ENCODE measurements at places on chromosomes 2 and 18.

GRCh38 chr2:40405465-40405864 is 46.4 kb downstream of the SLC8A1 start:
- no peak for DNase-seq

- DNase-seq, result no peak
These were observed 13.4 kb upstream of the HPCAL1 start for GRCh38 chr2:10289352-10289751.

DNA sequence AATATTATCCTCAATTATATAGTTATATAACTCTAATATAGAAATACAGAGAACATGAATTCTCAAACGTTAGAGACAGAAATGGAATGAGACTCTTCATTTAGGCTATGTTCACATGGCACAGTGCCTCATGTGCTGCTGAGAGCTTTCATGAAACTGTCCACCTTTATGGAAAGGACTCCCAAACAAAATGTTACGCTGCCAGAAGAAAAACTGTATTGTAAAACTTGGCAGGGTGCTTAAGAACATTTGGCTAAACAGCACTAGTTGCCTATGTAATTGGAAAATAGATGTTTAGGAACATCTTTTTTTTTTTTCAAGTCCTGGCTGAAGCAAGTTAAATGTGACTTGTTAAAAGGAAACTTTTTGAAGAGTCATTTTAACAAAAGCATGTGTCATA is 396.0 kb downstream of the ERBB4 start:
- no peak for DNase-seq

DNA sequence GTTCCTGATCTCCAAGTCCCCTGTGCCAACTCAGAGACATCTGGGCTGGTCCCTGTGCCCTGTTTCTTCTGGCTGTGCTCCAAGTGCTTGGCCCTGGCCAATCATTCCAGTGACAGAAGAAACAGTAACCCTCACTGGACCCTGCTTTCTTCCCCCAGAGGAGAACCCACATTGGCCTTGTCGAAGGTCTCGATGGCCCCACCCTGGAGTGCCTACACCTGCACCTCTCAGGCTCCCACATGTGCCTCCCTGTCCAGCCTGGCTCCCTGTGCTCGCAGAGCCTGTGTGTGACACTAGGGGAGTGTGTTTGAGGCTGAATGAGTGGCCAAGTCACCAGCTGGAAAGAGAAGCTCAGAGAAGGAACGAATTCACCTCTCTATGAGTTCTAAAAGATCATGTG is 5.9 kb upstream of the MAL start:
- no peak for DNase-seq

DNA sequence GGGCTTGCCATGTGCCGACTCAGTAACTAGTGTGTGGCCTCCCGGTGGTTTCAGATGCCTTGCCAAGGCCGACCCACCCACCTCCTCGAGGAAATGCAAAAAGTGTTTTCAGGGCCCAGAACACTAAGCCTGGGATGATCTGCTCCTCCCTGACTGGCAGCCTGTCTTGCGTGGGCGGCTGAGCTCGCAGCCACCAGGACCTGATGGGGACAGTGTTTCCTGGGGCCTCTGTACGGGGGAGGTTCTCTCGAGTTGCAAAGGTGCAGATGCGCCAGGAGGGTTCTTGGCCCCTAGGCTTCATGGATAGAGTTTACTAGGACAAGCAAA is 85.2 kb downstream of the GLI2 start:
- no peak for DNase-seq

- DNase-seq, result no peak
These were observed 13.7 kb downstream of the COL5A2 start for GRCh38 chr2:189165656-189166380.

- no peak for DNase-seq
These were observed 50.7 kb downstream of the SLC14A2 start for GRCh38 chr18:45666006-45666405.

DNA sequence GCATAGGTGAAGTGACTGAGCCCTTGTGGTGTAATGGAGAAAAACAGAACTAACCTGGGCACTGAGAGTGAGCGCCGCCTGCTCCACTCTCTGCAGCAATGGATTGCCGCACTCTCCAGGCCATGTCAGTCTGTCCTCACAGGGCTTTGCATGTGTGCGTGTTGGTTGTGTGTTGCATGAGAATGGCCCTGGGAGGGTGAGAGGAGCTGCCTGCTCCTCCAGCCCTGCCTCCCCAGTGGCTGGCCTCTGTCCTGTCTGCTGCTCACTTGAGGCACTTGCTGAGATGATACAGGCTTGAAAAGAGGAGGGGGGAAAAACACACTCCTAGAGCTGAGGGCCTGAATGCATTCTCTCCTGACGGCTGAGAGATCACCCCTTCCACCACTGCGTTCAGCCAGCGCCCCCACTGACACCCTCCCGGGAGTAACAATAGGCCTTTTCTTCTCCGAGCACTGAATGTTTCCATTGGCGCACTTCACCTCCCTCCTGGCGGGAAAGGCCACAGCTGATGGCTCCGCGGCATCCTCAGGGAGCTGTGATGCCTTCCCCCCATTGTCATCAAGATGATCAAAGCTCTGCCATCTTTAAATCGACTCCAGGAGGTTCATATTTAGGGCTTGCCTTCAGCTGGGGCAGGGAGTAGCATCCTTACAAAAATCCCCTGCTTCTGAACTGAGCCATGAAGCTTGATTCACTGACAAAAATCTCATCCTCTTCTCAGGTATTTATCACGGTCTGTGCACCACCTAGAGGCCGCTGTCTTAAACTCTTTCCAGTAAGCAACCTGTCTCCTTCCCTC is 49.9 kb upstream of the DAPL1 start:
- DNase-seq, result no peak

- no peak for DNase-seq
These were observed 104.8 kb downstream of the TANC1 start for GRCh38 chr2:159073256-159073655.
